ENCODE measurements at places on chromosomes 1 and 21. TPM values are rescaled to one million over a fixed set of nuclear protein-coding genes. Genes with fewer than 3 reads are reported as not detected.

GRCh38 chr1:162487241-162487640 is 10.4 kb upstream of the UHMK1 start:
- no peak for DNase-seq

DNA sequence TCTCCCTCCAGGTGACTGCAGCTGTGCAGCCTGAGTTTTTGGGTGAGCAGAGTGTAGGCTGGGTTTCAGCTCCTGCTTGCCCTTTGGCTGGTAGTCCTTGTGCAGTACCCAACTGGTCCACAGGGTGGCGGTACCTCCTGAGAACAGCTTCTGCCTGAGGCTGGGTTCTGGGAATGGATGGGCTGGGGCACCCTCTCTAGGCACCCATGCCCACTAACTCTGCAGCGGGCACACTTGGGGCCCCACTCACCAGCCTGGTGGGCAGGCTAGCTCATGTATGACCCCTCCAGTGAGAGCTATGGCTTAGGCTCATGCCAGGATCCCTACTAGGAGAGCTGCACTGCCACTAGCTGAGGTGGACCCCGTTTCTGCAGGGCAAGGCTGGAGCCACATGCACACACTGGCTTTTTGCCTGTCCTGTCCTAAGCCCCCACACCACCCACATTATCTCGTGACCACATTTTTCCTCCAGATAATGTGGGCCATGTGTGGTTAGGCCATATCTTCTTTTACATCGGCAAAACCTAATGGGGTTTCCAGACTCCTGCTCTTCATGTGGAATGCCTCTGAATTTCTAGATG is 15.5 kb upstream of the GSTM4 start:
- DNase-seq: peak; percentile 100

DNA sequence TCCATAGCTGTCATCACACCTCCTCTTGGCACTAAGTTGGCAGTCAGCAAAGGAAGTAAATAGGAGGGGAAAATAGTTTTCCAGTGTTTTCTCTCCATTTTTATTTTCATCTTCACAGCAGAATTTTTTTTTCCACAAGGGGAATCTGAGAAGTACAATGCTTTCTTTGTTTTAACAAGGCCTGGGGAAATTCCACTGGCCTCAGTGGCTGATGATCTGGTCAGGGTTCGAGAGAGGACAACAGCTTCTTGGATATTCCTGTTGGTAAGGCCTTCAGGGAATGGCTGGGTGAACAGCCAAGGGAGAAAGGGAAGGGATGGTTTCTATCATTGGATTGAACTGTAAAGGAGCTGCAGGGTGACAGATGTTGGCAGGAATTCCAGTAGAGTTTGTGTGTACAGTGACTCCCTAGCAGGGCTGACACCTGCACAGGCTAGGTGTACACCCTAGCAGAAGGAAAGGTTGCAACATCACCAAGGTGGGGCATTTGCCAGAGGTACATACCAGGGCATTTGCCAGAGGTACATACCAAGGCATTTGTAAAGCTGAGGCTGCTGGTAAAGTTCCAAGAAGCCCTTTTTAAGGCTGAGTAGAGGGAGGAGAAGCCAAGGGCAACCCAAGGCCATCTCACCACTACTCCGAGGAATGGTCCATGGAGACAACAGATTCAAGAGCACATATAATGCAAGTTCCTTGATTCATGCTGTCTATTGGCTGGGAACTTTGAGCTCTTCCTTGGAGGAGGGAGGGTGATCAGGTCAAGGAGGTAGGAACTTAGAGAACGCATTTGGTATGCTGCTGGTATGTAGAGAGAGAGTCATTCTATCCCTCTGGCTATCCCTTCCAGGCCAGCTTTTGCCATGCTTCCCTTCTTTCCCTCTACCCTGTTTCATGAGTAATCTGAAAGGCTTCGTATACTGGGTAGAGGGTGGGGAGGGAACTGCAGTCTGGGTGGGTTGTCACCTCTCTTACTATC is 3.1 kb downstream of the GJA5 start:
- no peak for DNase-seq

DNA sequence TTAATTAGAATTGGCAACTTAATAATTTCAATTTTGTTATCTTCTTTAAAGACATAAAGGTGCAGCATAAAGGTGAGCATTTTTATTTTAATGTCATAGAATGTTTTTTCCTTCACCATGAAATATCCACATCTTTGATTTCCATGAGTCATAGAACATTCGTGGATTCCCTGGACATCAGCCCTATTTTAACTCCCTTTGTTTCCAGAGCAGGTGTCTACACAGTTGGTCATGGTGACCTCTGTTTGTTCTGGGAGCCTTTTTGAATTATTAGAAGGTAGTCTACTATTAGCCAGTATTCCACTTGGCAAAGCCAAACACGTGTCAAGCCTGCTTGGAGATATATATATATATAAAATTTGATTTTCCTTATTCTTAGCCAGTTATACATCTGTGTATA is 572.9 kb downstream of the LTN1 start:
- no peak for DNase-seq

GRCh38 chr1:57474137-57474750 is 50.4 kb upstream of the DAB1 start:
- DNase-seq: no peak

GRCh38 chr1:116311193-116311592 is 61.9 kb upstream of the ATP1A1 start:
- DNase-seq: no peak

DNA sequence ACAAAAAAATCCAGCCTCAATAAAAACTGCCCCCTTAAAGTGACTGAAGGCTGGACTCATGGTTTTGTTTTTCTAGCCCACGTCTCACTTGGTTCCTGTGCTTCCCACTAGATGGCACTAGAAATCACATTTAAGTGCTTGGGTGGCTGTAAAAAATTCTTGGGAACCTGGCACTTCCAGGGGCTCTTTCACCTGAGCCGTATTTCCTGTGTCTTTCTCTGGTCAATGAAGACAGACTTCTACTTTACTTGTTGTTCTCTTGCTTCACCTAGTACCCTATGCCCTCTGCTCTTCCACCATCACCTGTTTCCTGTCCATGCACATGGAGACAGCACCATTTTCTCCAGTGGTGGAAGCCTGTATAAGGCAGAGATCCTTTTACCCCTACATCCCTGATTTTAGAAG is 20.0 kb downstream of the METTL13 start:
- no peak for DNase-seq

DNA sequence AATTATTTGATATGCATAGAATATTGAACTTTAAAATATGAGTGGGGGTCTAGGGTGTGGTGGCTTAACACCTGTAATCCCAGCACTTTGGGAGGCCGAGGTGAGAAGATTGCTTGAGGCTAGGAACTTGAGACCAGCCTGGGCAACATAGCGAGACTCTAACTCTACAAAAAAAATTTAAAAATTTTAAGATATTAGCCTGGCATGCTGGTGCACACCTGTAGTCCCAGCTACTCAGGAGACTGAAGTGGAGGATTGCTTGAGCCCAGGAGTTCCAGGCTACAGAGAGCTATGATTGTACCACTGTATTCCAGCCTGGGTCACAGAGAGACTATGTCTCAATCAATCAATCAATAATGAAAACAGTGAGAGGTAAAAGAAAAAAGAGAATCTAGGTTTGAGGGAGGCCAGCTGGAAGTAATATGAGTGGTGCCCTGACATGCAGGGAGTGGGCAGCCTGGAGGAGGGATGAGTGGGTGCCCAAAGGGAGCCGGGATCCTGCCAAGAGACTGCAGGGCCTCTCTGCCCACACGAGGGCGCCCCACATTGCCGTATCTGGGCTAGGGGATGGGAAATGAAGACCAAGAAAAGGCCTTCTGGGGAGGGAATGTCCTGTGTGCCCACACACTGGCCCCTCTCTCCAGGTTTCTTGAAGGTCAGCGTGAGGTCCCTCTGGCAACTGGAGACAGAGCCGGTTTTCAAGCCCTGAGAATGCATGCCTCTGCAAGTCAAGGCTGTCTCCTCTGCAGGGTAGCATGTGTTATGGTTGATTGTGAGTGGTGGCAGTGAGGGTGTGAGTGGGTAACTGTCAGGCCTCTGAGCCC is 93.9 kb upstream of the PPM1J start:
- DNase-seq: peak; percentile 88

DNA sequence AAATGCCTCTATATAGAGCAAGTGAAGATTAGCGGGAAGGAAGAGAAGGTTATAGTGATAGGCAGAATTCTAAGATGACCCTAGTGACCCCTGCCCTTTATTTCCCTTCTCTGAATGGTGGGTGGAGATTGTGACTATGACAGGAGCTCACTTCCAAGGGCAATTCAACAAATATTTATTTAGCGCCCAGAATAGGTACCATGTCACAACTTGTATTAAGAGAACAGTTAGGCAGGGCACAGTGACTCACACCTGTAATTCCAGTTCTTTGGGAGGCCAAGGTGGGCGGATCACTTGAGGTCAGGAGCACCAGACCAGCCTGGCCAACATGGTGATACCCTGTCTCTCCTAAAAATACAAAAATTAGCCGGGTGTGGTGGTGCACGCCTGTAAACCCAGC is 236.0 kb upstream of the POGK start:
- no peak for DNase-seq

DNA sequence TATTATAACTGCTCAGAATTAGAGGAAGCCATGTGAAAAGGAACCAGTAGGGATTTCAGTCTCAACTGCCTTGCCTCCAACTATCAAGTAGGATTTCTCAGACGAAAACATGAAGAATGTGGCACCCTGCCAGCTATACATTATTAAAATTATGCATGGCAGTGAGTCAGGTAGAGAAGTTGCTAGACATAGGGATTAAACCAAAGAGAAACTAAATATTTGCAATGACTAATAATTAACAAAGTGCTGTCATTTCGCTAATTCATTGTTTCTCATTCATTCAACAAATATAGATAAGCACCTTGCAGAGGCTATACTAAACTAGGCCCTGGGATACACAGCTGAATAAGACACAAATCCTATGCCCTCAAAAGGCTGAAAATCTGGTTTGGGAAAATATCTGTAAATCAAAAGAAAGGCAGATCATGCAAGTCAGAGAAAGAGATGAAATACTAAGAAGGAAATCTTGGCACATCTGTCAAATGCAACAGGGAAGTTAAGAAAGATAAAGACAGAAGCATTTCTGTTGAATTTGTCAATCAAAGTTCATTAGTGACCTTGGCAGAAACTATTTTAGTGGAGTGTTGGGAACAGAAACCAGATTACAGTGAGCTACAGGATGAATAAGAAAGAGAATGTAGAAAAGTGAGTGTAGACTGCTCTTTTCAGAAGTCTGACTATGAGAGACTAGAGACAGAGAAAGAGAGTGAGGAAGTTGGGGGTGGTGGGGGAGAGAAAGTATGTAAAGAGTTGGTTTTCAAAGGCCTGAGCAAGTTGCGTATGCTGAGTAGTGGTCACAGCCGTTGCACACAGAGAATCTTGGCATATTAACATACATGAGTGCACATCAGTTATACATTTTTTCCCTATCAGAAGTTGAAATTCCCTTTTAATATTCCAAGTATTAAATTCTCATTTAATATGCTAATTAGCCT is 14.7 kb upstream of the NBPF11 start:
- DNase-seq: no peak

DNA sequence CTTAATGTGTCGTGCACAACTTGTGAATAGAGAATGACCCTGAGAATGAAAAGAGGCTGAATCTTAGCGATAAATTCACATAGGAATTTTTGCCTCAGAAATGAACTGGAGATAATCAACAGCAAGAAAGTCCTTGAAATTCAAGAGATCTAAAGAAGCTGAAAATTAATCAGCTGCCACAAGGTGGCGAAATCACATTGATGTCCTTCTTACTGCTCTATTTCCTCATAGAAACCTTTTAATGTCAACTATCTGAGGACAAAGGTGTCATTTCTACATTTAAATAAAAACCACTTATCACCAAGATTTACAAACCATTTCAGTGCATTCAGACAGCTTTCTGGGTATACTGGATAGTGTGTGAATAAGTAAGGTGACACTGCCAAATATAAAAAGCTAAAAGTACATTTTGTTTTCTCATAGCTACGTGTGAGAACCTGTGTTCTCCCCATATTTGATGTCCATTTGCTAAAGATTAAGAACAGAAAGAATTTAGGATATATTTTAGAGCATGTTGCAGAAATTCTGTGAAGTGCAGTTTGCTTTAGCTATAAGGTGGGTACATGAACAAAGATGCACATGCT is 485.3 kb upstream of the PTBP2 start:
- no peak for DNase-seq

GRCh38 chr1:84985365-84985764 is 11.5 kb downstream of the MCOLN2 start:
- DNase-seq: no peak

DNA sequence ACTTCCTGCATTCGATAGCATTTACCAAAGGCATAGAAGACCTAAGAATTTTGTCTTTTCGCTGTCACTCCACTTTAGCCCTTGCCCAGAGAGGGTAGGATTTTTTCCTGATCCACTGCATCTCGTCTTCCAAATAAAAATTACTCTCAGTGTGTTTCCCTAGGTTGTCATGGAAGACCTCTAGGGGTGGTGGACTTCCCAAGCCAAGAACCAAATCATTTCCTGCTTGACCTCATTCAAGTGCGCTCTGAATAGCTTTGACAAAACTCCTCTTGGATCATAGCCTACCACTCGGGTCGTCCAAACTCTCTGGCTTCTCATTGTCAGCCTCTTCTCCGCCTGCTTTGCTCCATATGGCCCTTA is 431 bp upstream of the C1orf52 start:
- no peak for DNase-seq

GRCh38 chr1:37449936-37450335 is 24.4 kb upstream of the ZC3H12A start:
- DNase-seq: no peak

GRCh38 chr1:154198756-154199562 is 7.1 kb upstream of the TPM3 start:
- DNase-seq: no peak

DNA sequence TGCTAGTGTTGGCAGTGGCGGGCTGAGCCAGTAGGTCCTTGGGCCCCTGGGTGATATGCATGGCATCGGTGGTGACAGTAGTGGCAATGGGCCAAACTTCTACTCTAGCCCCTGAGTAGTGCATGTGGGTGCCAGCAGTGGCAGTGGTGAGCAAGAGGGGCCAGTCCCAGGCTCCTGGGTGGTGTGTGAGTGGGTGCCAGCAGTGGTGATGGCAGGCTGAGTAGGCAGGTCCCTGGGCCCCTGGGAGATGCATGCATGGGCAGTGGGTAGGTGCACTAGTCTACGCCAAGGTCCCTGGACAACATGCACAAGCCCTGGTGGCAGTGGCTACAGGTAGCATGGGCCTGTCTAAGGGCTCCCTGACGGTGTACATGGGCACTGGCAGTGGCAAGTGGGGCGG is 24.6 kb upstream of the TTC22 start:
- no peak for DNase-seq

DNA sequence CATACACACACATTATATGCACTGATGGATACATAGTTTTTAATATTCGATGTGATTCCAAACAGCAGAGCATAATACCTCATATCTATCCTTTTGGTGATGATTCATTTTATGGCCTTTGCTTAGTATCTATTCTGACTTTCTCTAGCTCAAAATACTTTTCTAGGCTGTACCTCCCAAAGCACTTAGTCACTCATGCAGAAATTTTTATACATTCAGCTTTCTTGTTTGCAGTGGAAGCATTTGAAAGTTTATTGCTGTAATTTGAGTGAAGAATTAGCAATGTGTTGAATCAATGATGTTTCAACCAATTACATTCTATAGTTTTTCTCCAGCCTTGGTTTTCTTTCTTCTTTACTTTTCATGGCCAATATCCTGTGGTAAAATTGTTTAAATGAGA is 66.7 kb downstream of the LBR start:
- DNase-seq: no peak

PTPN7 gene
- 5.7 TPM for total RNA-seq

LDLRAD1 gene
- total RNA-seq: not detected

PLCH2 gene
- total RNA-seq: 0.16 TPM

OXCT2 gene
- total RNA-seq: 0.24 TPM

C8B gene
- not detected for total RNA-seq

ZNF436 gene
- 16.9 TPM for total RNA-seq

C1orf210 gene
- not detected for total RNA-seq

RAB25 gene
- not detected for total RNA-seq
